ENCODE measurements at places on chromosomes 5 and 9.

GRCh38 chr5:147613359-147613758 is 103.5 kb upstream of the DPYSL3 start:
- DNase-seq, result peak; percentile 59

DNA sequence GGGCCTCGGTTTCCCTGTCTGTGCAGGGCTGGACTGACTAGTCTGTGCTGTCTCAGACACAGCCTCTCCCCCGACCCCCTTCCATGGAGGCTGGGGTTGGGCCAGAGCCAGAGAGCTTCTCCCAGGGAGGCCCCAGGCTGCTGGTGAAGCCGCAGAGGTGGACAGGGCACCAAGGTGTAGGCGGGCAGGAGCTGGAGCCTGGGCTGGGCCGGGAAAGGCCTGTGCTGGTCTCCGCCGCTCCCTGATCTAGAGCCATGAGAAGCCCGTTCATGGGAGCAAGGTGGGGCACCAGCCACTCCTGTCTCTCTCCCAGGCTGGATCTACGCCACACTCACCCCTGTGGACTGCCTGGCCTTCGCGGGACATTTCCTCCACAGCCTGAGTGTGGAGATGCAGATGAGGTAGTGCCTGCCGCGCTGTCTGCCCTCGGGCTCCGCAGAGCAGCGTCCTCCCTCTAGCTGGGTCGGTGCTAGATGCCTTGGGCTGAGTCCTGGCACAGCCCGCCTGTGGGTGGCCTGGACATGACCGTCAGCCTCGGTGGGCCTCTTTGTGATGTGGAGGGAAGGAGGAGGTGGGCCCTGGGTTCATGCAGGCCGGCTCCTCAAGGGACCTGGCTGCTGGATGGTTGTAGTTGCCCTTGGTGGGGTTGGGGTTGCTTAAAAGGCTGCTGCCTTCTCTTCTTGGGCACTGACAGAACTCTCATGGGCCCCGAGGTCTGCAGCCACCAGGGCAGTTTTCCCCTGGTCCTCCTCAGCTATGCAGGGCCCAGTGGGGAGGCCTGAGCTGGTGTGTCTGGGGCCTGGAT is 79.4 kb downstream of the PHF2 start:
- no peak for DNase-seq

GRCh38 chr9:100848726-100849125 is 179.8 kb upstream of the PLPPR1 start:
- DNase-seq, result no peak

- DNase-seq, result peak; percentile 98
These were observed at the start of gene EIF4EBP3 for GRCh38 chr5:140547508-140548299. Gene EIF4EBP3, plus strand, starts transcription at chr5:140547662. Its CDS starts 76 bp downstream, at chr5:140547738.

DNA sequence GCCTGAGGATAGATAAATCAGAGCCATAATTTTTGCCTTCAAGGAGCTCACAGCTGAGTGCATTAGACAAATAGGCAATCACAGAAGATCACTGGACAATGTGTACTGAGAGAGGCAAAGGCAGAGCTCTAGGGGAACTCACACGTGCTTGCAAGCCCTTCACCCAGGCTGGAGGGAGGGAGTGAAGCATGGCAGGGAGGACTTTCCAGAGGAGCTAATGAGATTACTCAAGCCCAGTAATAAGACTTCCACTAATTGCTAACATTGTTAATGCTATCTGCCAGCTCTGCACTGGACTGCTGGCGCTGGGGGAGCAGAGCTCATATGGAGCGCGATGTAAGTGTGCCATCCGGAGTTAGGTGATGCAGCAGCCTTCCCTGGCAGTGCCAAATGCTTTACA is 408.4 kb downstream of the NTRK2 start:
- no peak for DNase-seq

GRCh38 chr9:8491563-8491962 is 692.0 kb upstream of the DMAC1 start:
- no peak for DNase-seq

DNA sequence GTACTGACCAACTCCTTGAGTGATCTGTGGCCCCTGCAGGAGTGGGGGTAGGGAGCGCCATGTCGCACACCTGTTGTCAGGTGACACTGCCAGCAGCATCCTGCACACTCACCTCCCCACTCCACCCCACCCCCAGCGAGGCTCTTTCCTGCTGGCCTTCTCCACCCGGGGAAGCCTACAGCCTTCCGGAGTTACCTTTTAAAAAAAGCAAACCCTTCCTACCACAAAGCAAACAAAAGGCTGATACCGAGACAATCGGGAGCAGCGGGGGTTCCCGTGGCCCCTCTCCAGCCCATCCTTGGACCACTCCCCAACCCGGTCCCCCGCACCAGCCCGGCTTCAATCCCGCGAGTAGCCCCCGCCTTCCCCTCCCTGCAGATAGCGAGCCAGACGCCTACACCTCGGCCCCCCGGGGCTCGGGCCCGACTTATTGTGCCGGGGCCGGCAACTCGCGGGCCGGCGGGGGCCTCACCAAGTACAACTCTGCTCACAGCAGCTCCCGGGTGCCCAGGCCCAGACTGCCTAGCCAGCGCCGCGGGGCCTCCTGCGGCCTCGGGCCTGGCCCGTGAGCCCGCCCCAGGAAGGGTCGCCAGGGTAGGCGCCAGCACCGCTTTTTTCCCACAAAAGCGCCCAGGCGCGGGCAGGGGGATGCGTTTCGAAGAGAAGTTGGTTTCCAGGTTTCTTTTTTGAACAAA is 724 bp downstream of the MACROH2A1 start:
- DNase-seq, result no peak

DNA sequence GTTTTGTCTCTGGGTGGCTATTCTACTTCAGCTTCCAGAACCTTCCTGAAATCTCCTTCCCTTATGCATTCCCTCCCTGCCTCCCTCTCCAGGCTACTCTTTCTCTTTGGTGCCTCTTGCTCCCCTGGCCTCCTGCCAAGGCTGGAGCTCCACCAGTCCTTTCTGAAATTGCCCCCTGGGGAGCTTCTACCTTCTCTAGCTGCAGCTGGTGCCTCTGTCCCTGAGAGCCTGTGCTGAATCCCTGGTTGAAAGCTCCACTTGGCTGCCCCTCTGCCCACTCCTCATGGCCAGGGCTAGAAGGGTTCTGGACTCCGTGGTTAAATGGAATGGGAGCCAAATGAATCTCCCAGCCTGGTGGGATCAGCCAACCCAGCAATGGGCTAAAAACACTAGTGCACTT is 80.1 kb downstream of the COL15A1 start:
- DNase-seq, result peak; percentile 46

- no peak for DNase-seq
These were observed 60.5 kb upstream of the HAND1 start for GRCh38 chr5:154538492-154538891.

- no peak for DNase-seq
These were observed 107.9 kb upstream of the SELENOP start for GRCh38 chr5:42919600-42919999.

- no peak for DNase-seq
These were observed 259.2 kb upstream of the RGMB start for GRCh38 chr5:98514215-98514614.

- DNase-seq, result no peak
These were observed 330.1 kb downstream of the ADAMTS6 start for GRCh38 chr5:65151614-65152013.

GRCh38 chr9:94140791-94141790 is 56.8 kb downstream of the PTPDC1 start:
- peak; percentile 36 for DNase-seq

DNA sequence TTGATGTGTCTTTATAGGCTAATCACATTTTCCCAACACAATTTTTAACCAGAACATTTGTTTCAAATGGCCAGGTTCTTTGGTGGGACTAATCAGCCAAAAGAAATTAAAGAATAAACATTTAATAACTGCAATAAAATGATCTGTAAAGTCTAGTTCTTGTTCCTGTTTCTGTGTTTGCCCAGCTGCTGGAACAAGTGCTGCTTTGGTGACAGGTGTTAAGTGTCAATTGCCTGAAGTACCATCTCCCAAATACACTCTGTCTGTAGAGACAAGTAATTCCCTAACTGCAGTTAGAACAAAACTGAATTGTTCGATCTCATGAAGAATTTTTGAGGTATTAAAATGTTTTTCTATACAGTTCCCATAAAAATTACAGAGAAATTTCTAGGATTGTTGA is 402.3 kb upstream of the CHD1 start:
- no peak for DNase-seq

DNA sequence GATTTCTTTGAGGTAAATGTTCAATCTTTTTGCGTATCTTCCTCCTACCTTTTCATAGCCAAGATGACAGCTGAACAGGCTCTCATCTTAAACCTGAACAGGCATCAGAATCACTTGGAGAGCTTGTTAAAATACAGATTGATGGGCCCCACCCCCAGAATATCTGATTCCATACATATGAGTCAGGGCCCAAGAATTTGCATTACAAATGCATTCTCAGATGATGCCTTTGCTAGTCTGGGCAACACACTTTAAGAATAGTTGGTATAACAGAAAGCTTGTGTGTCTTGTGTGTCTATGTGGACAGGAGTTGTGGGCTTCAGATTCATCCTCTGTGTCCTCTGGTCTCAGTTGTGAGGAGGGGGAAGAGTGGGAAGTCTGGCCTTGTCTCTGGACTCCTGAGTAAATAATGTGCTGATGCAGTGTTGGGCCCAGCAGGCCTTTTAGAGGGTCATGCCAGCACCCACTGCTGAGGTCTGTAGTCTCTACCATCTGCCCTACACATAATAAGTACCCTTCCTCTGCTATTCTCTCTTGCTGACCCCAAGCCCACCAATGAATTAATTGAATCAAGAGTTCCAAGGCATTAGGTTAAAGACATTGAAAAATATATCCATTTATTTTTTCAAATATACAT is 43.1 kb downstream of the PTCD2 start:
- peak; percentile 86 for DNase-seq

DNA sequence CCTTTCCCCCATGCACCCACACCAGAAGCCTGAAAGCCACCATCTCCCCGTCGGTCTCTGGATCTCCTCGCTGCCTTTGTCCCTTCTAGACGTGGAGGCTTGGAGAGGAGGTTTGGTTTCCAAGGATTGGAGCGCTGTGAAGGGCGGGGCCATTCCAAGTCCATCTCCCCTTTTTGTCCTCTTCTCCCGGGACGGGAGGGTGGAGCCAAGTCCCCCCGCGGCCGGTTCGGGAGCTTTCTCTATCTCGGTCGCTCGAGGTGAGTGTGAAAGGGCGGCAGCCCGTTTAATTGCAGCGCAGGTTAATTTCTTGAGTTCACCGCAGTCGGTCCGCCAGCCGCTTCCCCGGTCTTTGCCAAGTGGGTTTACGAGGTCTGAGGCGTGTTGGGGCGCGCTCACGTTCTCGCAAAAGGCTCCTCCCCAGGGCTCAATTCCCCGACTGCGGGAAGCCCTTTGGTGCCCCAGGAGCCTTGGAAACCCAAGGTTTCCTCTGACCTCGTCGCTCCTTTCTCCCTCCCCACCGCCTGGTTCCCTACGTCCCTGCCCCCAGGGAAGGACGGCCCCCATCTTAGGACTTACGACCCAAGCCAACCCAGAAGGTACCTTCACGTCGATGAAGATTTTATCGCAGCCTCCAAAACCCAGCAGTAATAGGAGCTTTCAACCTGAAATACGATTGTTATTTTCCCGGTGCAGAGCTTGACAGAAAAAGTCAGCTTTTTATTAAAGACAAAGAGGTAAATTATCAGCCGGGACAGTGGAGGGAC is 2.8 kb upstream of the ZNF462 start:
- DNase-seq, result no peak

GRCh38 chr5:96963267-96963666 is 27.4 kb downstream of the LNPEP start:
- DNase-seq, result peak; percentile 80

GRCh38 chr5:34656001-34656699 is at the start of gene RAI14:
Gene RAI14, plus strand, starts transcription at chr5:34656328. Its CDS starts 30,592 bp downstream, at chr5:34686920.
- DNase-seq, result peak; percentile 76

- DNase-seq, result peak; percentile 84
These were observed 96.0 kb upstream of the ITGA2 start for GRCh38 chr5:52893105-52893504.

DNA sequence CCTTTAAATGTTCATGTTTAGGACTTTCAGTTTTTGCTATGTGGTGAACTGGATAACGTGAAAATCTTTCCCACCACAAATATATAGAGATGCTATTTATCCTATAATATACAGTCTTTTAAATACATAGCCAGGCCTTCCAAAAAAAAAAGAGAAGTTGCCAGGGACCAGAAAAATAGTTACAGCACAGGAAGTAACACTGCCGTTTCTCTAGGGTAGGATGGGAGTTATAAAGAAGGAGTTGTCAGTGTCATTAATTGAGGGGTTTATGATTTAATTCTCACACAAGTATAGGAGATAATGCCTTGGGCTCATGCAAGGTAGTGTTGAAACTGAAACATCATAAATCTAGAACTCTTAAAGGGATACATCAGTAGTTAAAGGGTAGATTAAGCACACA is 83.9 kb downstream of the LRRC70 start:
- no peak for DNase-seq

- peak; percentile 70 for DNase-seq
These were observed 79.7 kb upstream of the ICE1 start for GRCh38 chr5:5342784-5343183.

DNA sequence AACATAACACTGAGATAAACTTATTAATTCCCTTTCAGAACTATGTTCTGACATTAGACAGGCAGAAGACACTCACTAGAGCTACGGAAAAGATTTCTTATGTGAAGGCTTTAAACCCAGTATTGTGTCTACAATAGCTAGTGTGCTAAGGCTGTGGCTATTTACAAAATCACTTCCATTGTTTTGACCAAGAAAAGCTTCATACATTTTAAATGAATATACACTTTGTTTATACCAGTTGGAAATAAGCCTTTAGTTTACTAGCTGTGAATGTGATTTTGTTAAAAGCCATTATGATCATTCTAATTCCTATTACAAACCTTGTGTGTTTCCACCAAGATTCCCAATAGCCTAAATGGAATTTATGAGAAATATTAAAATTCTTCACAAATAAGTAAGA is 83.0 kb downstream of the AGTPBP1 start:
- DNase-seq, result no peak

DNA sequence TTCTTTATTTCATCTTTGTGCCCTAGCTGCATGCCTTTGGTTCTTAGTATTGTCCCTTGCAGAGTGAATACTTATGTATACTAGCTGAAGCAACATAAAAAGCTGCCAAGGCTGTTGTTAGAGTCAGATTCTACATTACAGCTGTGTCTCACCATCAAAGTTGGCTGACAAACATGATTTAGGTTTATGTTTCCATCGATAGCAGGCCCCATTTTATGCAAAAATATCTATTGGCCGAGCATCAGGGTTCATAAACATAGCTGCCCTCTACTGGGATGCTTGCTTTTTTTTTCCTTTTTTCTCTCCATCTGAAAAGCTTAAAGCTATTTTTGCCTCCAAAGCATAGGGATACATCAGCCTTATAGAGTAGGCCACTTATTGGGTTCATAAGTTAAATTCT is 68.0 kb downstream of the FAM174A start:
- no peak for DNase-seq
